Right renal cortex interstitium (tissue), 3 donors: ENCODE measurements at places on chromosomes 12 and 14. TPM values are rescaled to one million over a fixed set of nuclear protein-coding genes. Genes with fewer than 3 reads are reported as not detected.

- DNase-seq: no peak
Observed at GRCh38 chr12:130354407-130354806, 16.7 kb downstream of the PIWIL1 start.

The RASSF3 gene
- polyA plus RNA-seq: 21.7 TPM

- DNase-seq: peak; percentile 4
Observed at GRCh38 chr12:27899151-27899661, 73.3 kb downstream of the PTHLH start.

The SLC11A2 gene
- polyA plus RNA-seq: 48.9 TPM

The B4GALNT3 gene
- 16.8 TPM for polyA plus RNA-seq

- peak; percentile 68 for DNase-seq
Observed at GRCh38 chr12:72346363-72346944, 74.3 kb downstream of the TRHDE start.

DNA sequence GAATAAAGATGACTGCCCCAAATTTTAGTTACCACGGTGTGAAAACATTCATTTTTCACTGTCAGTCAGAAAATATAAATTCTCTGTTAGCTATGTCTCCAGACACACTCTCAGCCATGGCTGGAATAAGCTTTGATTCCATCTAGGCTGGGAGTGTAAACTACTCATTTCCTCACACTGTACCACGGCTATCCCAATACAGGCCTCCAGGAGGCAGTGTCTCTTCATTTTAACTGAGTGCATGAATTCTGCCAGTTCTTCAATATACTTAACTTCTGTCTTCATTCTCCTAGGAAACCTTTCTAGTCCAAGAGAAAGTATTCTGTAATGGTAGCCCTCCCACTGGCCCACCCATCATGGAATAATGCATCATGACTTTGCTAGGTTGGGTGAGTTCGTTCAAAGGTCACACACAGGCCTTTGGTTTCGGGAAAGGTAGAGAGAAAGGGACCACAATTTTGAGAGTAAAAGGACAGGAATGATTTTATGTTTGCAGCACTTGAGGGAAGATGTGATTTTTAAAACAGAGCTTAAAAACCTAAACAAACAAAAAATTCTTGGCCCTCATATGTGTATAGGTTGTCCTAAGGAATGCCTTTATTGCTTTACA is 381.1 kb downstream of the SEC23A start:
- DNase-seq: peak; percentile 44

The CEBPE gene
- 0.08 TPM for polyA plus RNA-seq

- DNase-seq: no peak
Observed at GRCh38 chr12:53844994-53845844, 93.4 kb upstream of the HOXC13 start.

The ADAM20 gene
- polyA plus RNA-seq: 0.14 TPM

The CLEC4D gene
- 0.42 TPM for polyA plus RNA-seq

DNA sequence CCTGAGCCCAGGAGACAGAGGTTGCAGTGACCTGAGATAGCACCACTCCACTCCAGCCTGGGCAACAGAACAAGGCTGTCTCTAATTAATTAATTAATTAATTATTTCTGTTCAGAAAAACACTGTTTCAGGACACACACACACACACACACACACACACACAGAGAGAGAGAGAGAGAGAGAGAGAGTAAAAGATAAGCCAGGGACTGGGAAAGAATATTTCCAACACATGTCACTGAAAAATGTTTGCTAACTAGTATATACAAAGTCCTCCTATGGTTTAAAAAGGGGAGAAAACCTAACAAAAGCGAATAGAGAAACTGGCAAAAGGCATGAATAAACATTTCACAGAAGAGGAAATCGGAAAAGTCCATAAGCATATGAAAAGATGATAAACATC is 18.1 kb upstream of the LRIG3 start:
- DNase-seq: no peak

DNA sequence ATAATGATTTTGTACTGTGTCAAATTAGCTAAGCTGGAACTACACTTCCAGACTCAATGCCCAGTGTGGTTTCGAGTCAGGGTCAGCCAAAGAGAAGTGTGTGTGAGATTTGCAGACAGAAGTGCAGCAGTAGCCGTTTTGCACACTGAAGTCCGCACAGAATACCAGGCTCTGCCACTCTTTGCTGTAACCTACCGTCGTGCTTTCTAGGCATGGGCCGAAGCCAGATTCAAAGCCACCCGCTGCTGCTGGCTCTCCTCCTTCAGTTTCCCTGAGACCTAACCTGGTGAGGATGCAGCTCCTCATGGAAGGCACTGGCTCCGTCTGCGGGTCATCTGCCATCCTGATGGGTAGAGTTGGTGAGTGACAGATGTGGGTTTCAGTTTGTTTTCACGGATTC is 48.8 kb downstream of the LRTM2 start:
- no peak for DNase-seq

- peak; percentile 31 for DNase-seq
Observed at GRCh38 chr12:121858662-121859572, at the start of gene HPD. TSS of gene HPD (minus strand) at chr12:121858859. CDS start at chr12:121858823, 36 bp downstream.

DNA sequence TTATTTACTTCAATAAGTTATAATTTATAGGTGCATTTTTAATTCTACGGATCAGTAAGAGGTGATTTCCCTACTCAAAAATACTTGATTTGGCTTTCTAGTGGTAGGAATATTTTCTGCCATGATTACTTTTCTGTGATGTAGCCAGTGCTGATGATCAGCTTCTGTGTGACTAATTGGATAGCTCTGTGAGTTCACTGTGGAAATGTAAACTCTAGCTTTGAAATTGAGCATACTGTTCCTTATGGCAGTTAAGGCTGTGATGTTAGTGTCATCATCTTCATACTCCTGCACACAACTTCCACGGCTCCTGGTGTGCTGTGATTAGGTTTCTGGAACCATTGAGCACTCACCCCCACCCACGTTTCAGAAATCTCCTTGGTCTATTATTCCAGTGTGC is 48.2 kb downstream of the PLEKHA5 start:
- no peak for DNase-seq

- DNase-seq: no peak
Observed at GRCh38 chr12:76152181-76152807, 67.8 kb upstream of the NAP1L1 start.

DNA sequence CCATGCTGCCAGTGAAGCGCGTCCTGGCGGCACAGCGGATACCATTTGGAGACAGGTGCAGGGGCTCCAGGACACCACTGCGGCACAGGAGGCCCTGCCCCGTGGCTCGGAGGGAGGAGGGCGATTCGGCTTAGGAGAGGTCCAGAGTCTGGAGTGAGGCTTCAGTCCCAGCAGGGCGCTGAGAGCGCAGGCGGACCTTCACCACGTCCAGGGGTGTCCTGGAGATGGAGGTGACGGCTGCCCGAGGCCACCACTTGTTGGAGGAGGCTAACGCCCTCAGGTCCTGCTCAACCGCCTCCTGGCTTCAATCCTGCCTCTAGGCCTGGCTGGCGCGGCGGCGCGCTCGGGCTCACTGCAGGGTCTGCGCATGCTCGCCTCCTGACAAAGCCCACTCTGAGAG is 45.7 kb downstream of the EIF2S3B start:
- DNase-seq: no peak

DNA sequence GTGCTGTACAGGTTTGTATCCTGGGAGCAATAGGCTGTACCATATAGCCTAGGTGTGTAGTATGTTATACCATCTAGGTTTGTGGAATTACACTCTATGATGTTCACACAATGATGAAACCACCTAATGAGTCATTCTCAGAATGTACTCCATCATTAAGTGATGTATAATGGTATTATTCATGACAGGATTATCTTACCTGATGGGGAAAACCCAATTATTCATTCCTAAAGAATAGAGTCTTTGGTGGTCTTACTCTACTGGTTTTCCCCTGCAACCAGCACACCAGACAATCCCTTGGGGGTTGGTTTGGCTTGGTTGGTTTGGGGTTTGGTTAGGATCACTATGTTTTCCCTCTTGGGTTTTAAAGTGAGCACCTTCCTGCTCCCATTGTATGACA is 12.6 kb upstream of the OR10P1 start:
- DNase-seq: no peak

GRCh38 chr14:88380405-88380804 is 5.1 kb upstream of the SPATA7 start:
- peak; percentile 1 for DNase-seq

DNA sequence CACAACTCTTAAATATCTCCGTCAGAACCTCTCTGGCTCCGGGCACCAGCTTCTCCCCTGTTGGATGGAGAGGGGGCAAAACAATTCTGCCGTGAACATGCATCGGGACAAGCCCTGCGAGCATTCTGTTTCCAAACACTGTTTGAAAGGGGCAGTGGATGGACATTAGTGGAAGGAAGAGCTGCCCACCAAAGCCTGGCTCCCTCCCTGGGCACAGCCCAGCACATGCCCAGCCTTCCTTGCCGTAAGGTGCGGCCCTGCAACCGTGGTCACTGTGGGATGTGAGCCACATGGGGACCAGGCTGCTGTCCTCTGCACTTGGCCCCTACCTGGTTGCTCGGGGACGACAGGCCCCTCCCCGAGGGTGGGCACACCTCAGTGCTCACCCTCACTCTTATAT is 54.0 kb downstream of the TRAFD1 start:
- DNase-seq: no peak

DNA sequence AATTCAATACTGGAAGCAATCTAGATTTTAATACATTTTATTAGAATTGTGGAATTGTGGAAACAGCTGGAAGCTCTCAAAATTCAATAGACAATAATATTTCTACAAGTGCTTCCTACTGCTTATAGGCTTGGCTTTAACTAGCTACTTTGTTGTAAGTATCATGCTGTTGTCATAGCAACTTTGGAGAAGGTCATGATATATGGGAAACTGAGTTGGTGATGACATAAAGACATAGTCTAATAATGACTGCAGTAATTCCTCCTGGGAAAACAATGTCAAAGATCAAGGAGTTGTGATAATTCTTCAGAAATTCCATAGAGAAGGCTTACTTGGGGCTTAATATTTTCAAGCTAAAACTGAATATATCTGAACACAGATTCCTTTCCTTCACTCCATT is 266.6 kb downstream of the KIF21A start:
- no peak for DNase-seq

DNA sequence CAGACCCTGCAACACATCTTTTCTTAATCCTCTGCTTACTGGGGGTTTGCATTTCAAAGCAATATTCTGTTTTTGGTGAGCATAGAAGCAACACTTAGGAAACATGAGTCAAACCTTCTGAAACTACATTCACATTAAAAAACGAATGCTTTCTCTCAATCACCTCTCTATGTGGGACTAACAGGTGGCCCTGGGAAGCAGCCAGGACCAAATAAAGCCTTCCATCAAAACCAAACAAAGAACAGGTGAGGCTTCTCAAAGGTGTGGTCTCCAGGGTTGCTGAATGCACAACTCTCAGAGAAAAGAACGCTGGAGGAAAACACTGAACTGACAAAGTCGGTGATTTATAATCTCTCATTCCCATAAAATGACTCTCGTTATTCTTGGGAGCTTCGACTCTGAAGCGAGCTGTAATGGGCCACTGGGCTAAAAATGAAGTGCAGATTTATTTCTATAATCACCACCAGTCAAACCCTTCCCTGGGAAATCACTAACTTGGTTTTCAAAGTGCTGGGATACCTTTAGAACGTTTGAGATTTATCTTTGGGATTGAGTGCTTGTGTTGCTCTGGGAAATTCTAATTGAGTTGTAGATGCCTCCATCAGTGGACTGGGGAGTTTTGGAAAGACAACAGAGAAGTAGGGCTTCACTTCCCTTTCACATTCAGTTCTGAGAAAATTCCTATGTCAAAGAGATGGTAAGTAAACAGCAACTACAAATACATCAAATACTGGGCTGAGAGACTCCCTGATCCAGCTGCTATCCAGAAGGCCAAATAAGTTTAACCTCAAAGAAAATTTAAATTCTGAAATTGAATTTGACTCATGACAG is 262.0 kb upstream of the TMPO start:
- peak; percentile 19 for DNase-seq

The SLC38A4 gene
- 27.2 TPM for polyA plus RNA-seq

DNA sequence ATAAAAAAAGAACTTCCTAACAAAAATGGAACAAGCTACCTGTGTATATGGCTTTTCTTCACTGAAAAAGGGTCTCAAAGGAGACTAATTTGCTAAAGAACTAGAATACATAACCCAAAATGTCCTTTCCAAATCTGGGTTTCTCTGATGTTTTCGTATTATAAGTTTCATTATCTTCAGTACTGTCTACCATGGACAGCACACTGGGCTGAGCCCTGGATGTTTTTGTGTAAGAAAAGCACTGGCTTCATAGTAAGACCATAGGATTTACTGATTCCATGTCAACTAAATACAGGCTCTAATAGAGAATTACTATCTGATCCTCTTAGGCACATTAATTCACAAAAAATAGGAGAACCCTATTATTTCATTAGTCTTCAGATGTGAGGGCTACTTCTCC is 94.3 kb upstream of the GPHB5 start:
- no peak for DNase-seq

The DPPA3 gene
- not detected for polyA plus RNA-seq

The FITM1 gene
- polyA plus RNA-seq: 0.68 TPM

DNA sequence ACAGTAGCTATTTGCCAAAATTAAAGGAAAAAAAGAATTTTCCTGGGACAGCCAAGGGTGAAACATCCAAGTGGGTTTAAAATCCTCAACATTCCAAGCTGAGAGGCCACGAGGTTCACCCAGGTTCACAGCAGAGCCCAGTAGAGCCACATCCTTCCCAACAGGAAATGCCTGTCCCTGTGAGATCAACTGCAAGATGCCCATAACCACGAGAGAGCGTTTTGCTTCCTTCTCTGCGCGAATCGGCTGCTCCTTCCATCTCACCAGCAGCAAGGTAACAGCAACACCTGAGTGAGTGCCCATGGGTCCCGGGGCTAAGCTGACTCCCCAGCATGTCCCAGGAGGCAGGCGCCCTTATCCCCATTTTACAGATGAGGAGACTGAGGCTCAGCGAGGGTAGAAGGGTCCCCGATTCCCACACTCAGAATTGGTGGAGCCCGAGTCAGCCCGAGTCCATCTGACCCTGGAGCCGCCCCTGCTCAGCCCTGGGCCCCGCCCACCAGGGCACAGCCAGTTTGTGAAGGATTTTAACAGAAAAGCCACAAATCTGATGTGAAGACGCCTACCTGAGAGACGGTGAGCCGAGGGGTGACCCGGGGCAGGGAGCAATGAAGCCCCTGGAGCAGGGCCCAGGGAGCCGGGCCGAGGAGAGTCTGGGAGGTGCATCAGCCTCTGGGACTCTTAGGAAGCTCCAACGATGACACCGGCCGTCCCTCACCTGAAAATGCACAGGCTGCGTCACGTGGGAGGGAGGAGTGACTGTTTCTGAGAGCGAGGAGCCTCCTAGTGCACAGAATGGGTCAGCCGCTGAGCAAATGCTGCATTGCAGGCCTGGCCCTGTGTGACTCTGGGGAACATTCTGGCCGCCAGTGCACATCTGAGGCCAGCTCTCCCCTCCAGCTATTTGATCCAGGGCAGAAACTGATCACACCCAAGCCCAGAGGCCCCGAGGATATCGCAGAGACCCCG is 236.9 kb upstream of the SFSWAP start:
- DNase-seq: no peak

GRCh38 chr14:63745858-63746425 is 18.1 kb upstream of the SGPP1 start:
- DNase-seq: no peak

The RNASE2 gene
- 0.89 TPM for polyA plus RNA-seq

- DNase-seq: no peak
Observed at GRCh38 chr14:24993631-24994030, 56.3 kb downstream of the STXBP6 start.

GRCh38 chr12:117031843-117032592 is 67.2 kb downstream of the TESC start:
- DNase-seq: no peak

The HOXC12 gene
- not detected for polyA plus RNA-seq
